ENCODE measurements at places on chromosomes 12 and 14.

DNA sequence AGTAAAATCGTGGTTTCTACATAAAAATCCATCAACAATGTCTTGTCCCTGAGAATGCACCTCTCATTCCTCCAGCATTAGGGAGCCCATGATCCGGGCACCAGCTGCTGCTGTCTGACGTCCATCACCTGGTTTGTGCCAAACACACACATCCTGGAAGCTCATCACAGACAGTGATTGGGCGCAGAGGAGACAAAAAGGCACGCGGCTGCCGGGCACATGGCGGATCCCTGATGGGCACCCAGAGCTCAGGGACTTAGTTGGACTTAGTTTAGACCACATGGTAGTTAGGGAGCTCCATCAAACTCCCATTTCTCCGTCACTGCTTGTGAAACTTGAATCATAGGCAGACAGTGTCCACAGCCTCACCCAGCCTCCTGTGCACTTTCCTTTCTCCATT, 1059.3 kb downstream of the TMEM121 start:
- no peak for DNase-seq

- DNase-seq: no peak
Observed at GRCh38 chr12:46677749-46678148, 148.0 kb downstream of the SLC38A4 start.

DNA sequence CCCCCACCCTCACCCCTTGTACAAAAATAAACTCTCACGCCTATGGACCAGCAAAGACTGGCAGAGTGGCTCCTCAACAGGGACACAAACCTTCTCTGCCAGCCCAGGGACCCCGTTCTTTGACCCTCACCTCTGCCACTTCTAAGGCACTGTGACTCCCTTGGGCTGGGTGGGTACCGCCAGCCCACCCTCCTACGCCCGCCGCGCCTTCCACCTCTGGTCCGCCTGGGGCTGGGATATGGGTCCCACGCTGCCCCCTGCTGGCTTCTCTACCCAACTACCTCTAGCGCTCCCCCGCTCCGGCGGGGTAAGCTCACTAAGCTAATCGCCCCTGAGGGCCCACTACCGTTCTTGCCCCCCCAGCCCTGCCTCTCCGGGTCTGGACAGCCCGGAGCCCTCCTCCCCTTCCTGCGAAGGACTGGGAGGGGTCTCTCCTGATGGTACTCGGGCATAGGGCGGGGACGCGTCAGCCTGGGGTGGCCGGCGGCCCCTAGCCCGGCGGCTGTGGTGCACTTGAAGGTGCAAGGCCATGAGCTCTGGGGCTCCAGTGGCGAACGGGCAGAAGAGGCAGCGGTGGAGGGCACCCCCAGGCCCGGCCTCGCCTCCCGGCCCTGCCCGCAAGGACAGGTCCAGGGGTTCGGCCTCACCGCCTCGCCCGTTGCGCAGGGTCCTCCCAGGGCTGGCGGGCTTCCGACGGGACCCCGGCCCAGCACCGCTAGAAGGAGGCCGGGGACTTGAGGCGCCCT, 8.1 kb downstream of the ZNF219 start:
- DNase-seq: no peak

- no peak for DNase-seq
Observed at GRCh38 chr12:41365653-41366171, 177.6 kb downstream of the PDZRN4 start.

DNA sequence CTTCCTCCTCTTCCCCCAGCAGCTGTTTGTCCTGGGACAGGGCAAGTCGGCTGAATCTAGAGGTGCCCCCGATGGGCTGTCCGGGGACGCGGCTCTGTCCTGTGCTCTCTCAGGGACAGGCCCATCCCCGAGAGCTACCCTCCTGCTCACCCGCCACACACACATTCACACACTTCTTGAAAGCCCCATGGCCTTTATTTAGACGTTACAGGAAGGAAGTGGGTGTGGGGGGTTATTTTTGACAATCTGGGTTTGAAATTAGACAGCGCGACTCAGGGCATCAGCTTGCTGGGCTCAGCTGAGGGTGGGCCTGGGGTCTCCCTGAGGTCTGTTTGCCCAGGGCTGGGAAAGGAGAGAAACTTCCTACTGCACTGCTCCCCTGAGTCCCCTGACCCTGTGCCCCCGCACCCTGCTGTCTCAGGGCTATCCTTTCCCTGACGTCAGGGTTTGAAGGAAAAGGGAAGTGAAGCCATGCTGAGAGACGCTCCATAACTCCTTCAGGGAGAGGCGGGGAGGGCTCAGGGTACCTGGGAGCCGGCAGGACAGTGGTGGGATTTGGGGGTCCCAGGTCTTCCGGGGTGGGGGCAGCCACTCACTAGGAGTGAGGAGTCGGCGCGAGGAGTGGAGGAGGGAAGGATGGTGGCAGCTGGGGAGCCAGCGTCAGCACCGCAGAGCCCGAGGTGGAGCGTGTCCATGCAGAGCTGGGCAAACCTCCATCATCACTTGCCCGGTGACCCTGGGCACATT, 8.1 kb downstream of the PTPN6 start:
- DNase-seq: peak; percentile 61

- DNase-seq: no peak
Observed at GRCh38 chr12:48015954-48016353, 11.7 kb upstream of the COL2A1 start.

- no peak for DNase-seq
Observed at GRCh38 chr14:76262641-76263040, 110.9 kb downstream of the GPATCH2L start.

- peak; percentile 62 for DNase-seq
Observed at GRCh38 chr12:13196130-13196921, at the start of gene EMP1. Gene EMP1, plus strand, starts transcription at chr12:13196726. Its CDS starts 14,785 bp downstream, at chr12:13211511.

- no peak for DNase-seq
Observed at GRCh38 chr12:27971121-27971489, 1.4 kb downstream of the PTHLH start.

DNA sequence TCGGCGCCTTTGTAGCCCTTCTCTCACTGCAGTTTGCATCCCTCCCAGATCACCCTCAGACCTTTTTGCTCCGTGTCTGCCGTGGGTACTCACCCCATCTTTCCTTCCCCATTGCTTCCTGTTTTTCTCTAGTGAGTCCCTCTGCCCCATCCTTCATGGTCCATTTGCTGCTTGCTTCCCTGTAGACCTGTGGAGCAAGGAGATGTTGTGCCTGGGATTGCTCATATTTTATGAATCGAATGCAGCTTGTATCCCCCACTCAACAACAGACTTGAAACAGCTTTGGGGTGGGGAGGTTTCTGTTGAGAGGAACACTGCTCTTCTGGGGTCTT, 661 bp downstream of the DENR start:
- DNase-seq: no peak

DNA sequence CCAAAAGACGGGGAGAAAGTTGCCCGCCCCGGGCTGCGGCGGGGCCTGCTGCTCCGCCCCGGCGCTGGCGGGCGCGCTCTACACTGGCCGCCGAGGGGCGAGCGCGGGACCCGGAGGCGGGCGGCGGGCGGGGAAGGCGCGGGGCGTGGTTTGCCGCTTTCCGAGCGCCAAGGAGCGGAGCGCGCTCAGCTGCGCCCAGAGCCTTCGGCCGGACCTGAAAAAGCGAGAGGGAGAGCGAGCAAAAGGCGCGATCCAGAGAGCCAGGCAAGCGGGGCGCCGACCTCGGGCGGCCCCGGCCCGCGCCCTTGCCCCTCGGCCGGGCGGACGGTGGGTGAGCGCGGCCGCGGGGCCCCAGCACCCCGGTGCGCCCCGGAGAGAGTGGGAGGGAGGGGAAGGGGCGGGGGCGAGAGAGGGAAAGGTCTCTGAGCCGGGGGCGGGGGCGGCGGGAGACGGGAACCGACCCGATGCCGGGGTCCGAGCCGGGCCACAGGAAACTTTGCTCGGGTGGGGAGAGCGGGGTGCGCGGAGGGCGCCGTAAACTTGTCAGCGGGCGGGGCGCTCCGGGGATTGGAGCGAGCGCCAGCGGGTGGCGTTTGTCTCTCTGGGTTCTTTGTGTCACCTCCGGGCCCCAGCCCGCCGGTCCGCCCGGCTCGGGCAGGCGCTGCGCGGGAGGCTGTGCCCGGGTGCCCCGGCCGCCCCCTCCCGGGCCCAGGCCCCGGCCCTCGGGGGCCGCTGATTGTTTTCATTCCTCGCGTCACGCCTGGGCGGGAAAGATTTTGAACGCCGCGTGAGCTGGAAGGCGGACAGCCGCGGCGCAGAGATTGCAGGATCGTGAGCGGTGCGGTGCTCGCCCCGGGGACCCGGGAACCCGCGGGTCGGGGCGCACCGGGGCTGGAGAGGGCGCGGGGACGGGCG, at the start of gene SYNE2:
TSS of gene SYNE2 (plus strand) at position 188 of the 915 bp plus-strand sequence. CDS start 56,145 bp downstream, outside the sequence.
- DNase-seq: peak; percentile 78

DNA sequence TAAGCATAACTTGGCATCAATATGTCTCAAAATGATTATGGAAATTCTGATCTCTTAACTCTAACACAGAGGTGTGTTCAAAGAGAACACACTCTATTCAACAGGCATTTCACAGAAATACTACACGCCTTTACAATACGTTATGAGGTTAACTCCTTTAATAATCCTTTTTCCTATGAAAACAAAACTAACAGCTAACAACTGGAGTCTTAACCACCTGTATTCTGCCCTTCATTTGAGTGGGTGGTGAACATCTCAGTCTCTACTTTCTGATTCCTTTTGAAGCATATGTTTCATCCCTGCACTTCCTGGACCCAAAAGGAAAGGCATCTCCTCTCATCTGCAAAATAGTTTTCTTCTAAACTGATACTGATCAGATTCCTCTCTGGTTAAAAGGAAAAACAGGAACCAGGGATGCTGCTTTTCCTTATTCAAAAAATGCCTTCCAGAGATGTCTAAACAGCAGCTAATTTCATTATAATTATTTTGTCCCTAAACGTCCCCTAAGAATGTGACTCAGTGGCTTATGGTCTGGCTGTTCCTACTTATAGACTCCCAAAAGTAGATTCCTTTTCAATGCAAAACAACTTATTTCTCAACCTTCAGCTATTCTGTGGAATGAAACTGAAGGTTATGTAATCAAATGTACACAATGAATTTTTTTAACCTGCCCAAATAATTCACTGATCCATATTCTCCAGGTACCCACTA, 24.1 kb downstream of the ITPR2 start:
- DNase-seq: no peak

DNA sequence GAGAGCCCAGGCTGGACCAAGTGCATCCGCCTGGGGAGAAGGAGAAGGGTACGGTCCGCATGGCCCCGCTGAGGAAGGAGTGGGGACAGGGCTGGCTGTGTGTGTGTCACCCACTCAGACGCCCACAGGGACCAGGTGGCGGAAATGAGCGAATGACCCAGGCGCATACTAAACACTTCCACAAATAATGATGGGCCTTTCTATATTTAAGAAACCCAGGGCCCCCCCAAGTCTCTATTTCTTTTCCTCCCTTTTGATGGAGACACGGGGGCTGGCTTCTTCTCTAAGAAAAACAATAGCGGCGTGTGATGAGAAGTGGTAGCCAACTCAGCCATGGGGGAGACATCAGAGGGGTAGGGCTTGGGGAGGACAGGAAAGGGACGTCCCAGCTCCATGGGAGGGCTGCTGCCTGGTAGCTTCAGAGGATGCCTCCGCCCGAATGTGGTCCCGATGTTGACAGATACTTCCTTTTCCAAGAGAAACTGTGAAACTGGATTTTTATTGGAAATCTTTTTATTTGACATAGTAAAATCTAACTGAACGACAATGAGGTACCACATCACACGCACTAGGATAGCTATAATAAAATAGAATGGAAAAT, 6.3 kb upstream of the MAP1LC3B2 start:
- no peak for DNase-seq

- no peak for DNase-seq
Observed at GRCh38 chr12:6821591-6822425, at the start of gene GPR162. Gene GPR162, plus strand, starts transcription at chr12:6821821. Its CDS starts 2,078 bp downstream, at chr12:6823899.

GRCh38 chr12:116916714-116917114, 6.0 kb downstream of the FBXW8 start:
- DNase-seq: peak; percentile 26
